ENCODE measurements at places on chromosomes 13 and 19. TPM values are rescaled to one million over a fixed set of nuclear protein-coding genes. Genes with fewer than 3 reads are reported as not detected.

SLC6A16 gene
- 3.2 TPM for total RNA-seq

ZNF723 gene
- total RNA-seq: not detected

PLK5 gene
- 0.50 TPM for total RNA-seq

ZFR2 gene
- total RNA-seq: 18.5 TPM

CCDC169 gene
- total RNA-seq: 20.5 TPM

GSX1 gene
- total RNA-seq: not detected

PRDX2 gene
- total RNA-seq: 485 TPM

DNA sequence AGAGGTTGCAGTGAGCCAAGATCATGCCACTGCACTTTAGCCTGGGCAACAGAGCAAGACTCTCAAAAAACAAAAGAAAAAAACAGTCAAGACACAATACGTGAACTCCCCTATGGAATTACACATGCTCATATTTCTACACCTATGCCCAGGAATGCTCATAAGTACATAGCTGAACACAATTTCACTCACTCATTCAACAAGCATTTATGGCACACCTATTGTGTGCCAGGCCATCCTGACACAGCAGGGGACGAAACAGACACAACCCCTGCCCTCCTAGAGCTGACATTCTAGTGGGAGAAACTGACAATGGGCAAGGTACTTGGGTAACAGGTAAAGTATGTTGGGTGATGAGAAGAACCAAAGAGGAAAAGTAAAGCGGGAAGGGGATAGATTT lies 9.5 kb downstream of the AXL start:
- DNase-seq: no peak

GRCh38 chr19:54206831-54207177 lies 6.1 kb downstream of the RPS9 start:
- DNase-seq: no peak

DNA sequence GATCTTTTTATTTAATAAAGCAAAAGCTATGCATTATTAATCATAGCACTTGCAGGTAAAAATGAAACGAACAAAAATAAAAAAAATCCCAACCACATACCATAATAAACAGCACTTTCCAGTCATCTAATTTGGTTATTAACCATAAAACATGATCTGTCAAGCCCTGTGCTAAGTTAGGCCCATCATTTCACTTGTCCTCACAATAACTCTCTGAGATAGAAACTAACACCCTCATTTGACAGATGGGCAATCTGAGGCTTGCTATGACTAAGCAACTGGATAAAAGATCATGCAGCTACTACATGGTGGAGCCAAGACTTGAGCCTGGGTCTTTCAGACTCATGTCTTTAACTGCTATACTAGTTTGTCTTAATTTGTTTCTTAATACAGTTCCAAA lies 21.8 kb downstream of the PROSER1 start:
- DNase-seq: no peak

DNA sequence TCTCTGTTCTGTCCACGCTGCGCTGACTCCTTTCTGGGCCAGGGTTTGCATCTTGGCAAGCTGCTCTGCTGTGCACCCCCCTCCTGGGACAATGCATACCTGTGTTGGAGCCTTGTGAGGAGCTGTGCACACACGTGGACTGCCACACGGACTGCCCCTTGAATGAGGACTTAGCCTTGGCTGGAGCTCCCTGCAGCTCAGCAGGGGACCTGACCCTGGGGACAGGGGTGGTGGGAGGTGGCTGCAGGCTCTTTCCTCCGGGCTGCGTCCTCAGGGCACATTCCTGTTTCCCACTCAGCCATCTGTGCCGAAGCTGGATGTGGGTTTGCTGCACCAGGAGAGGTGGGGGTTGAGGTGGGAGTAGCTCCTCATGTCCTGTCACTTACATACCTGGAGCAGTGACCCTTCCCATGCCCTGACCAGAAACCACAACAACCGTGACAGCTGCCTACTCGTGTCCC lies 8.2 kb downstream of the RAB11B start:
- DNase-seq: no peak

- peak; percentile 66 for DNase-seq
Observed at GRCh38 chr19:8423817-8424223, 10.7 kb downstream of the MARCHF2 start.

DNA sequence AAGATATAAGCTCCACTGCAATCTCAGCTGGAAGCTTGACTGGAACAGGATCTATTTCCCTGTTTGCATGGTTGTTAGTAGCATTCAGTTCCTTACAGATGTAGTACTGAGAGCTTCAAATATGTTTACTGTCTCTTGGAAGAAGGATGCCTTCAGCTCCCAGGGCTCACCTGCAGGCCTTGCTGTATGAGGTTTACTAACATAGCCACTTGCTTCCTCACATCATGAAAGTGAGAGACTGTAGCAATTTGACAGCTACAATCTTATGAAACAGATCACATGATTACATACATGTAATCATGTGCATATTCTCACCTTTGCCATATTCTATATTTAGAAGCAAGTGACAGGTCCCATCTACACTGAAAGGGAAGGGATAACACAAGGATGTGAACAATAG lies 458.1 kb upstream of the PCDH20 start:
- no peak for DNase-seq

DNA sequence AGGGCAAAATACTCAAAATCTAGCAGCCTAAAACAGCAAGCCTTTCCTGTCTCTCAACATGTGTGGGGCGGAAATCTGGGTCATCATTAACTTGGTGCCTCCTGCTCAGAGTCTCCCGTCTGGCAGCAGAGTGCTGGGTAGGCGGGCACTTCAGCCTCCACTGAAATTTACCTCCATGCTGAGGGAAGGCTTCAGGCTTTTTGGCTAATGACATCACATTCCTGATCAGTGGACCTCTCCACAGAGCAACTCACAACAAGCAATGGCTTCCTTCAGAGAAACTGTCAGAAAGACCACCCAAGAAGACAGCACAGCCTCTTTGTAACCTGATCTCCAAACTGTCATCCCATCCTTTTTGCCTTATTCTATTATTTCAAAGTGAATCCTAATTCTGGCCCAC lies 1109.0 kb downstream of the UQCRFS1 start:
- DNase-seq: no peak
